ENCODE measurements at places on chromosomes 13 and 19.

GRCh38 chr13:66234159-66234558 is 996.0 kb downstream of the PCDH9 start:
- DNase-seq, result no peak

- DNase-seq, result no peak
Measured at GRCh38 chr19:16168465-16169081, 4.8 kb downstream of the CIB3 start.

DNA sequence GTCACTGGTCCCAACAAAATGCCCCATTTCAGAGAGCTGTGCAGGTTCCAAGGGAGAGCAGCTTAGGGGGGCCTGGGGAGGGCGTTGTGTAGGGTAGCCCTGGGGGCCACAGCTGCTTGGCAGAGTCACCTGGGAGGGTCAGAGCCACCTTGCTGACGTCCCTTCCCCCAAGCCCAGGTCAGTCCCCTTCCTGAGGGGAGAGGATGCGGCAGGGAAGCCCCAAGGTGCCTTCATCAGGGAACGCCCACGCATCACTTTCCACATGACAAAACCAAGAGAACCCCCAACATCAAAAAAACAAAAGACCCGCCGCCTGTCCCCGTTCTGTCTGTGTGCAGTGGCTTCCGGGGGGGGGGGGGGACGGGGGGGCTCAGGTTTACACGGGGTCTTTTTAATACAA is 5.3 kb upstream of the UQCR11 start:
- no peak for DNase-seq

- no peak for DNase-seq
Measured at GRCh38 chr13:112525356-112525945, 62.5 kb downstream of the TUBGCP3 start.

DNA sequence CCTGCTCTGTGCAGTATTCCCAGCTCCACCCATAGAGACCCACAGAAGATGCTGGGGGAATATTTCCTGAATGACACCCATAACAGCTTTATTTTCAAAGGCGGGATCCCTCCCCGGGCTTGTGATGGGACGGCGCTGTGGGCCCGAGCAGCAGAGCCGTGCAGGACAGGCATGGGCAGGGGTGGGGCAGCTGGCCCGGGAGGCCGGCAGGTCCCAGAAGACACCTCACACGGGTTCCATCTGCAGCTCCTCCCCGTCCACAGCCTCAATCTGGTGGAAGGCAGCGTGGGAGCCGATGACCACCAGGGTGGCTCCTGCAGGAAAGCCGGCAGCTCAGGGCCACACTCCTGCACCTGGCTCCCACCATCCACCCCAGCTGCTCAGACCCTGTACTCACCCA is 2.5 kb downstream of the RABAC1 start:
- no peak for DNase-seq

DNA sequence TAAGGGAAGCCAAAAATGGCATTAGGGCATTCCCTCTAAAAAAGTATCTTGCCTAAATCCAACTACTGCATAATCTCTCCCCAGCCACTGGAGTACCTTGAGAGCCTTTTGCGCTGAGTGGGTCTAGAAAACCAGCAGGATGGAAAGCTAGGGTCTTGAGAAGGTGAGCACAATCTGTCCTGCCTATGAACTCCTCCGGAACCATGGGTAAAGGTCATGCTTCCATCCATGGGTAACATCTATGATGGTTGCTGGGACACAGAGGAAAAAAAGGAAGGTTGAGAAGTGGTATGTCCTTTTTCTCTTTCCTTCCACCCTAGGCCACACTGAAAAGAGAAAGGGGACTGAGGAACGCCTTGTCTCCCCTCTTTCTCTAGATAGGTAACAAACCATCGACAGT is 52.4 kb downstream of the ZNF676 start:
- DNase-seq, result no peak

DNA sequence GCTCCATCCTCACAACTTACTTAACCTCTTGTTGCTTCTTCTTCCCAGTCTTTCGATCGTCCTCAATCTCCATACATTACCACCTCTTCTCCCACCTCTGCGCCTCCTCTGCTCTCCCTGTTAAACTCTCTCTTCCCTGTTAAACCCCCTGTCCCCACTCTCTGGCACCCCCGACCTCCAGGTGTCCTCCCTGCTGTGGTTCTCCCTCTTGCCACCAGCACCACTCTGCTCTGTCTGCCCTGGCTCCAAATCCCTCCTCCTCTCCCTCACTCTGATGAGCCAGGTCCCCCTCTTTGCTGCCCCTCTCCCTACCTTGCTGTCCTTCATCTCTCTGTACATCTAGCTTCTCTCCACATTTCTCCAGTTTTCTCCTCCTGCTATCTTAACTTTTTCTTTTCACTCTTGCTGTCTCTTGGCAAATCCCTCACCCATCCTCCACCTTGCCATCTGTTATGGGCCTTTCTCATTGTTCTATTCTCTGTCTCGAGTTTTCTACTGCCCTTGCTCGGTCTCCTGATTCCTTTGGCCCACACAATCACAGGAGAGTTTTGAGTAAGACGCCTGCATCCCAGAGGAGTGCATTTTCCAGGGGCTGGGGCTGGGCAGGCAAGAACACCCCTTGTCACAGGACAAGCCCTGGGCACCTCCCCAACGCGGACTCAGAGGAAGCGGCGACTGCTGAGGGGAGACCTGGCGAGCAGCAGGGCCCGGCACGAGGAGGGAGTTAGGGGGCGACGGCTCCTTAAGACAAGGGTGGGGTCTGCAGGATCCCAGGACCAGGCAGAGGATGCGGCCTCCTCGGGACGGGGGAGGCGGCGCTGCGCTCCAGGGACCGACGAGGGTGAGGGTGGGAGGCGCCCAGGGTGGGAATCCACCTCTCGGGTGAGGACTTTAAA is 21.4 kb upstream of the ERVV-1 start:
- no peak for DNase-seq

DNA sequence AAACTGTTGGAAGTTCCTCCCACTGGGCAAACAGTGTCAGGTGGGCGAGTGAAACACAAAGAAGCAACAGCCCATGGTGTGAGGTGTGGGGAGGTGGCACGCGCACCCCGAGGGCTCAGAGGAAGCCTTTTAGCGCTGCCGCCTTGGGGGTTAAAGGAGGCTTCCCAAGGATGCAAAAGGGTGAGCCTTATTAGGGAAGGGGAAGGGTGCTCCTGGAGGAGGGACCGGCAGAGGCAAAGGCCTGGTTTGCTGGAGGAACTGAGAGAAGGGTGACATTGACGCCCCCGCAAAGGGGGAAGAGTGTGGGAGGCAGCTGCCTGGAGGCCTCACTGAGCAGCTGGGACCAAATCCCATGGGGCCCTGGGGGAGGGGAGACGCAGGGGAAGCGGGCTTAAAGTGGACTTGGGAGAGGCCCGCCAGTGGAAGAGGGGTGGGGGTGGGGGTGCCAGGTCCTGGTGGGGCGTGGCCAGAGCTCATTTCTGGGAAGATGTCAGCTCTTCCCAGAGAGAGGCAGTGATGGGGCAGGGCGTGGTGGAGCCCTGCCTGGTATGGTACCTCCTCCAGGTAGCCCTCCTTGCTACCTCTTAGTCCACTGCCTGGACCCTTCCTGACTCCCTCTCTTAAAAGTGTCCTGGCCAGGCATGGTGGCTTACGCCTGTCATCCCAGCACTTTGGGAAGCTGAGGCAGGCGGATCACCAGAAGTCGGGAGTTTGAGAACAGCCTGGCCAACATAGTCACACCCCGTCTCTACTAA is 12.0 kb upstream of the FCHO1 start:
- peak; percentile 55 for DNase-seq

GRCh38 chr13:36207672-36208071 is 6.7 kb downstream of the SOHLH2 start:
- DNase-seq, result no peak

DNA sequence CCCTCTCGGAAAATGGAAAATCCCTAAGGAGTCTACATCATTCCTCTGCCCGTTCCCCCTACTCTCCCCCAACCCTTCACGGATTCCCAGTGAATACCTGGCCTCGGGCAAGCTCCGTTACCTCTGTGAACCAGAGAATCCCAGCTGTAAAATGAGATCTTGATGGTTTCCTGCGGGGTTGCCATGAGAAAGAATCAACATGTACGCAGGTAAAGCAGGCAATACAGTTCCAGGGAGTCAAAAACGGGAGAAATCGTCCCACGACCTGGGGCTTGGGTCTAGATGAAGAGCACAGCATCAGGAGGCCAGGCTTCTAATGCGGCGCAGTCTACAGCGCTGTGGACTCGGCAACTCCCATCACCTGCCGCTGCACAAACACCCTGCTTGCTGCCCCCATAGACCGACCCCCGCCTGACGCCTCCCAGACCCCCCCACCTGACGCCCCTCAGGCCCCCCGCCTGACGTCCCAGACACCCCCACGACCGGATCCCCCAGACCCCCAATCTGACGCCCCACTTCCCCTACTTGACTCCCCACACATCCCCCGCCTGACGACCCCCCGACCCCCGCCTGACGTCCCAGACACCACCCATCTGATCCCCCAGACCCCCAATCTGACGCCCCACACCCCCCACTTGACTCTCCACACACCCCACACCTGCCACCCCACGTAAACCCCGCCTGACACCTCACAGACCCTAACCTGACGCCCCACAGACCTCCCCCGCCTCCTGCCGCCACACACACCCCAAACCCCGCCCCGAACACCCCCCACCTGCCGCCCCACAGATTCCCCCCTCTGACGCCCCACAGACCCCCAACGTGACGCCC is 680 bp downstream of the LIG4 start:
- DNase-seq, result peak; percentile 24
